ENCODE measurements at places on chromosomes 5 and 9. TPM values are rescaled to one million over a fixed set of nuclear protein-coding genes. Genes with fewer than 3 reads are reported as not detected.

CXCL14 gene
- not detected for total RNA-seq

ZBTB43 gene
- 10.6 TPM for total RNA-seq

ZMYND19 gene
- 86.4 TPM for total RNA-seq

OR1J2 gene
- not detected for total RNA-seq

CEL gene
- total RNA-seq, result 2.0 TPM

C5orf58 gene
- total RNA-seq, result not detected

GPR21 gene
- 1.0 TPM for total RNA-seq

ISL1 gene
- not detected for total RNA-seq

DMGDH gene
- not detected for total RNA-seq

LHX2 gene
- not detected for total RNA-seq

GIN1 gene
- 7.5 TPM for total RNA-seq

Measured in activated CD4-positive, alpha-beta T cell treated with anti-CD3 and anti-CD28 coated beads, Interleukin-2, amount 10 ng/mL, durations not matched to agents 24 days and 14 days (primary cell).